Stimulated activated CD4-positive, alpha-beta T cell treated with anti-CD3 and anti-CD28 coated beads, TNF-alpha, amount 100 ng/mL, for 48 hours (primary cell): ENCODE measurements at places on chromosomes 6 and 20.

GRCh38 chr20:3616250-3616649 lies 46.9 kb downstream of the GFRA4 start:
- DNase-seq = no peak

- DNase-seq = no peak
Observed at GRCh38 chr20:38050686-38051085, 17.1 kb downstream of the RPRD1B start.

GRCh38 chr6:131821010-131821807 lies 13.4 kb downstream of the ENPP1 start:
- no peak for DNase-seq

- no peak for DNase-seq
Observed at GRCh38 chr6:44580901-44581300, 193.4 kb downstream of the CDC5L start.

GRCh38 chr6:113833537-113833936 lies 23.6 kb upstream of the MARCKS start:
- DNase-seq = no peak

DNA sequence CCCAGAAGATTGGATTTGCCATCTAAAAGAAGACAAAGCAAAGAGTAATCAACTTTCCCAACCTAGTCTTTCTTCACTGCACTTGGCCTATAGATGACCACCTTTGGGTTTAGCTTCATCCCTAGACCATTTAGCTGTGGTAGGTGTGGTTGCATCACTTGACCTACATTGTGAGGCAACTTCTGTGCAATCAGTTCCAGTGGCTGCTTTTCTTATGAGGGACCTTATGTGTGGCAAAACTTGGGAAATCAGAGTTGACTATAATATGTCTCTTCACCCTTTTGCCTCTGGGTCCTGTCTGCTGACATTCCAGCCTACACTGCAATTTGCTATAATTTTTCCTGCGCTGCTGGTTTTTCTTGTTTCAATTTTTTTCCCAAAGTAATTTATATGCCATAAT lies 55.2 kb downstream of the PRDM13 start:
- DNase-seq = no peak

- no peak for DNase-seq
Observed at GRCh38 chr20:62961310-62961783, 8.8 kb downstream of the SLC17A9 start.

- no peak for DNase-seq
Observed at GRCh38 chr6:7750197-7750596, 24.3 kb downstream of the BMP6 start.
